ENCODE measurements at places on chromosomes 3 and 15. TPM values are rescaled to one million over a fixed set of nuclear protein-coding genes. Genes with fewer than 3 reads are reported as not detected.

DNA sequence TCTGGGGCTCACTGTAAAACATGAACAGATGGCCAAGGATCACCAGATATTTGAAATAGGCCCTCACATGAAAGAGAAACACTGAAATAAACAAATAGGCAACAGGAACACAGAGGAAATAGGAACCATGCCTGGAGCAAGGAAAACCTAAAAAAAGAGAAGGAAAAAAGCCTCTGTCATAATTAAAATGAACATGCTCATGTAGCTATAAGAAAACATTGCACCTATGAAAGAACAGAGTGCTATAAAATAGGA is 102.4 kb downstream of the RAB11A start:
- DNase-seq: no peak

- DNase-seq: no peak
Measured at GRCh38 chr3:127412578-127413317, 124.9 kb upstream of the PRR20G start.

The HCLS1 gene
- 10.2 TPM for total RNA-seq

DNA sequence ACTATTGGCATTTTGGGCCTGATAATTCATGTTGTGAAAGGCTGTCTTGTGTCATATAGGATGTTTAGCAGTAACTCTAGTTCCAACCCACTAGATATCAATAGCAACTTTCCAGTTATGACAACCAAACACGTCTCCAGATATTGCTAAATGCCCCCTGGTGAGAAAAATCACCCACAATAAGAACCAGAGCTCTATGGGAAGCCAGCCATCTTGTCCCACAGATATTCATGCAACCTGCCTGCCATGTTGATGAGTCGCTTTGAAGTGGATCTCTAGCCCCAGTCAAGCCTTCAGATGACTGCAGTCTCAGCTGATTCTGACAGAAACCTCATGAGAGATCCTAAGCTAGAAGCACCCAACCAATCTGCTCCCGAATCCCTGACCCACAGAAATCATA is 5.6 kb upstream of the TNIK start:
- no peak for DNase-seq
